ENCODE measurements at places on chromosomes 4 and X.

DNA sequence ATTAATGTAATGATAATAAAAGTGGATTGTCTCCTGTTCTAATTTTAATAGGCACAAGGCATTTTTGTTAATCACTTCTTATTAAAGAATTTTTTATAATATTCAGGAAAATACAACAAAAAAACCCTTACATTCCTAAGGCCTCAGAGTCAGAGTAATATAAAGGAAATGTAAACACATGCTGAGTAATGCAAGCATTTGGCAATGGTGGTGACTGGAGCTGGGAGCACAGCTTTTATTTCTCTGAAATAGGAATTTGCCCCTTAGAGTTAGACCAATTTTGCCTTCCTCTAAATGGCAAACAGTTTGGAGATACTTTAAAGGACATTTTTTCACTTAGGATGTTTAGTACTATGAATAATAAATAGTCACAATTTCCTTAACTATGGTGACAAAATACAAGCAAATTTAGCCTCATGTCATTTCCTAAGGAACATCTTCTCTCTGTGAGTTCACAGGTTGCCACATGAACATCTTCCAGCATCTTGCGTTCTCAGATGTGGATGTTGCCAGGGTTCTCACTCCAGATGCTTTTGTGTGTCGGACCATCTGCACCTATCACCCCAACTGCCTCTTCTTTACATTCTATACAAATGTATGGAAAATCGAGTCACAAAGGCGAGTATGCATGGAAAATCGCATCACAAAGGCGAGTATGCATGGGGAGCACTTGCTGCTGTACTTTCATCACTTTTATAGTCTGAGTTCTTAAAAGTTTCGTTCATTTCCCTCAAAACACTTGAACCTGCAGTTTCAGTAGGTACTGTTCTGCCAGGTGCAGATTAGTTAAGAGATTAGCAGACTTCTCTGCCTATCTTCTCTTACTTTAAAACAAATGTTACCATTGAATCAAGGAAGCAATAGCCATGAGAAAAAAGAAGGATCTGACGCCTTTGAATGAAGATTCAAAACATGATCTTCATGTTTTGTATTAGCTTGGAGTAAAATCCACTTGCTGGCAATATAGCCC, 15.9 kb upstream of the F11 start:
- no peak for DNase-seq

GRCh38 chrX:31212856-31213748, 141.3 kb upstream of the FTHL17 start:
- DNase-seq = no peak

- no peak for DNase-seq
Measured at GRCh38 chr4:143559757-143560147, 46.2 kb downstream of the SMARCA5 start.

DNA sequence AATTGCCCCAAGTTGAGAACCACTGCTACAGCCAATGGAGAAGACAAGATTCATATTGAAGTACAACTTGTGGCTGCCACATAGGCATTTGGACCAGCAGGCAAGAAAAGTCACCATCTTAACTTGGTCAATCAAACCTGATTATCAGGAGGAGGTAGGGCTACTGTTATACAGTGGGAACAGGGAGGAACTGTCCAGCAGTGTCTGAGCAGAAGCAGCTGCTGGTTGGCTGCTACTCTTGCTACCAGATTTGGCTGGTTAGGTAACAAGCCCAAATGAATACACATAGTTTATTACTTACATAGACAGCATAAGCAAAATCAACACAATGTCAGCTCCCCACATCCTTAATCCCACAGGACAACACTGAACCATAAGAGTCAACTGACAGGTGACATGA, 39.4 kb downstream of the ATP1B4 start:
- no peak for DNase-seq

GRCh38 chrX:16033331-16033730, 90.0 kb upstream of the GRPR start:
- no peak for DNase-seq

All from NCI-H187 (cell line).